ENCODE measurements at places on chromosomes 2 and 18.

DNA sequence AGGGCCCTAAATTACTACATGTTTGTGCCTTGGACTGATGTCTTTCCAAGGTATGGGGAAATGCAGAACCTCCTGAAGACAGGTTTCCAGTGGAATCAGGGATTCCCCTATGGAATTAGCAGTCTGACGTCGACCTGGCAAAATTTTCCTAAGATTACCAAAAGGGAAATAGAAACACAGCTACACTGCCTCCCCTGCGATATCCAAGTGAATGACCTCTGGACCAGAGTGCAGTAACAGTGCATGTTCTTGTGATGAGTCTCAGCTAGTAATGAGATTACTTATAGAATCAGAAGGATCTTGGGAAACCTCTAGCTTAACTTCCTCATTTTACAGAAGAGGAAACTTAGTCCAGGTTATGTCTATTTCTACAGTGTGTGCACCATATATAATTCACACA, 21.3 kb upstream of the CHST9 start:
- no peak for DNase-seq

- no peak for DNase-seq
Measured at GRCh38 chr18:23538870-23539269, 35.6 kb downstream of the RMC1 start.

GRCh38 chr18:26764586-26764985, 100.9 kb downstream of the AQP4 start:
- DNase-seq: no peak

GRCh38 chr2:196247976-196248280, 76.5 kb upstream of the STK17B start:
- DNase-seq: no peak

DNA sequence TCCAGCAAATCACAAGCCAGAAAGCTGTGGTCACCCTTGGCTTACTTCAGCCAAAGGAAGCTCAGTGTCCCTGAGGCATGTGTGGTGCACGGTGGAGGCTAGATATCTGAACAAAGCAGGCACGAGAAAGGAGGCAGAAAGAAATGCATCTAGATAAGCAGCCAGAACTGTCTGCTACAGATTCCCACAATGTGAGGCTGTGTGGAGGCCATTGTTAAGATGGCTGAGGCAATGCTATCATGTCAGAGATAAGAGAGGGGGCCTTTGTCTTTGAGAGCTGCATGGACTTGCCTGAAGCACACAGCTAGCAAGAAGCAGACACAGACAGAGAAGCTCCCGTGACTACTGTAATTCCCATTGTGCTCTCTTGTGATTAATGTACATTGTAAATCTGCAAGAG, 110.5 kb upstream of the LYPD6 start:
- DNase-seq: no peak

DNA sequence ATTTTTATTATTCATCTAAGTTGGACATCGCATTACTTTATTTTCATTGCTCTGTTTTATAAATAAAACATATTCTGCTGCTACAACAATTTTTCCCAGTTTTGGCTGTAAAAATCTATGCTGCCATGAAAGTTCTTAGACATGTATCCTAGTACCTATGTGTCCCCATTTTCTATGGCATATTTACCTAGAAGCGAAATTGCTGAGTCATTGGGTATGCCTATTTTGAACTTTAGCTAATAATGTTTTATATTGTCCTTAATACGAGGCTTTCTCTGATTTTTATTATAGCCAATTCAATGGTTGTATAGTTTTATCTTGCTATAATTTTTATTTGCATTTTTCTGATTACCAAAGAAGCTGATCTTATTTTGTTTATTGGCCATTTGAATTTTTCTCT, 110.5 kb upstream of the DPP10 start:
- no peak for DNase-seq

GRCh38 chr18:79400091-79400590, 4.4 kb downstream of the NFATC1 start:
- peak; percentile 59 for DNase-seq

- no peak for DNase-seq
Measured at GRCh38 chr2:71782323-71782722, 329.0 kb downstream of the DYSF start.

GRCh38 chr2:239750045-239750835, 274.9 kb downstream of the NDUFA10 start:
- DNase-seq: no peak

DNA sequence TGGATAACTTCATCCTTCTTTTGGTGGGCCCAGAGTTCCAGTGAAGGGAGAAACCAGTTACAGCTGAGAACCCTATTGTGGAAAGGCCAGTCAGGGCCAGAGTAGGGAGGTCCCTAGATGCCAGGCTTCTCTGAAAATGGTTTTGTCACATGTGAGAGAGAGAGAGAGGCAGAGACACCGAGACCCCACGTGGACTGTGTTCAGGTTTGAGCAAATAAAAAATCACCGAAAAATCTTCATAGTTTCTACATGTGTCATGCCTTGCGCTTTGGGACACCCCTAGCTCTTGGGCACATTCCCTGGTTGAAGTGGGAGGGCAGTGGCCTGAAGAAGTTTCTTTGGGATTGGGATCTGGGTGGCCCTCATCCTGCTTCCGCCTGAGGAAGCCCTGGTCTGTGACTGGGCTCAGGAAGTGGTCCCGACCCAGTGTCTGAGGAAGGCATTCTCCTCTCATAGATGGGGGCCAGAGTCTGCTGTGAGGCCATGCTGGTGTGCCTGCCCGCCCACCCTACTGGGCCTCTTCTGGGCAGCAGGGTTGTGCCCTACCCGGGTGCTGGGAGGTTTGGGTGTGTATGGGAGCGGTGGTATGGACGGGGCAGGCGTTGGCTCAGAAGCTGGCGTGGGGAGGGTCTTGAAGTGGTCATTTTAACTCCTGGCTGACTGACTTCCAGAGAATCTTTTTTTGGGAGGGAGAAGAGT, 16.1 kb downstream of the NCK2 start:
- no peak for DNase-seq

DNA sequence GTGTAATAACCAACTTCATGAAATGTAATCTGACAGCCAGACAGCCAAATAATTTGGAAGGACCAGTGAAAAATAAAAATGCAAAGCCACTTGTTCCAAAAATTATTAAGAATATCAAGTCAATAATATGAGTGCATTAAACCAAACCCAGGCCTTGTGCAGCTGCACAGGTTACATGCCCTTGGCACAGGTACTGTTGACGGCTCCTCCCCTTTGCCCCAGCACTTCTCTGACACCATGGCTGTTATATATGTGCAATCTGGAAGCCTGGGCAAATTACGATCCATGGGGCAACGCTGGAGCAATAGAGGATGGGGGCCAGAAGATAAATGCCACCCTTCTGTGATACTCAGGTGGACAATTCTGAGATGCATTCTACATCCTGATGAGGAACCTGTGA, 68.9 kb downstream of the METTL4 start:
- DNase-seq: no peak

- DNase-seq: no peak
Measured at GRCh38 chr18:78090584-78090983, 840.9 kb downstream of the GALR1 start.

GRCh38 chr2:48319863-48320262, 210.1 kb upstream of the STON1 start:
- DNase-seq: no peak

DNA sequence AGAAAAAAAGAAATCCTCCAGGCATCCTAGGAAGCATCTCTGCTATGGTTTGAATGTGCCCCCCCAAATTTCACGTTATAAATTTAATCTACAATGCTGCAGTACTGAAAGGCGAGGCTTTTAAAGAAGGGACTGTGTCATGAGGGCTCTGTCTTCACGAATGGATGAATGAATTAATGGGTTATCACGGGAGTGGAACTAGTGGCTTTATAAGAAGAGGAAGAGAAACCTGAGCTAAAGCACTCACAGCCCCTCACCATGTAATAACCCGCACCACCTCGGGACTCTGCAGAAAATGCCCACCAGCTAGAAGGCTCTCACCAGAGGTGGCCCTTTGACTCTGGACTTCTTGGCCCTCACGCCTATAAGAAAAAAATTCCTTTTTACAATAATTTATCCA, 27.6 kb downstream of the RNU4ATAC start:
- DNase-seq: no peak

DNA sequence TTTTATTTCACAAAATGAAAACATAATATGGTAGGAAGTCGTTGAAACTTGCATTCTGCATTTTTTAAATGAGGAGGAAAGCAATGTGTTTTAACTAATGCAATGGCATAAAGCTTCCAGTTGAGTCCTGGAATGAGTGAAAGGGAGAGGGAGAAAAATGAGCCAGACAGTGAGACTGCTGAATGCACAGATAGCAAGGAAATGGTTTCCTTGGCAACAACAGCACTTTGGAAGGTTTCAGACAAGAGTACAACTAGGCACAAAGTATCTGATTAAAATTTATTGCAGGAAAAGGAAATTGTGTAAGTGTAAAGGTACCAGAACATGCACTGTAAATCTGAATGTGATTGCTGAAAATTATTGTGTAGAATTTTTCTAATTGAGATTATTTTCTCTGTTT, 320.1 kb upstream of the KYNU start:
- DNase-seq: no peak

- DNase-seq: no peak
Measured at GRCh38 chr2:64952511-64953482, 36.4 kb upstream of the SLC1A4 start.

DNA sequence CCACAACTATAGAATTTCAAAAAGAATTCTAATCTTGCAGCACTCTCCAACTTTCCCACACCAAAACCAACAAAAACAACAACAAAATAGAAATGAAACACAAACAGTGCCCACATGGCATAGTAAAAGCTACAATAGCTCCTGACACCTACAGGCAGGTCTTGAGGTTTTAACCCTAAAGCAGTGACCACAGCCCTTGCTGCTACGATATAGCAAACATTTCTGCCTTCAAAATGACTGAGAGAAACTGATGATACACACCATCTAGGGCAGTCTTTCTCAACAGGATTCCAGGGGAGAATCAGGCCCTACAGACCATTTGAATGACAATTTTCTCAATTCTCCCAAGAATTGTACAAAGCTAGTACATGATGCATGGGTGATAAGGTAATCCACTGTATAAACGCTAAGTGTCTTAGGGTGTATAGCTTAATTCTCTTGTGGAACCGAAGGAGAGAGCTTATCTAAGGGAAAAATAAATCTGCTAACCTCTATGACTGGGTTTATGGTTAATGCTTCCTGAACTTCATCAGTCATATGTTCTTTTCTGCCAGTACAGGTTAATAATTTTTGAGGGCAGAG, 46.5 kb downstream of the TRAK2 start:
- DNase-seq: no peak

DNA sequence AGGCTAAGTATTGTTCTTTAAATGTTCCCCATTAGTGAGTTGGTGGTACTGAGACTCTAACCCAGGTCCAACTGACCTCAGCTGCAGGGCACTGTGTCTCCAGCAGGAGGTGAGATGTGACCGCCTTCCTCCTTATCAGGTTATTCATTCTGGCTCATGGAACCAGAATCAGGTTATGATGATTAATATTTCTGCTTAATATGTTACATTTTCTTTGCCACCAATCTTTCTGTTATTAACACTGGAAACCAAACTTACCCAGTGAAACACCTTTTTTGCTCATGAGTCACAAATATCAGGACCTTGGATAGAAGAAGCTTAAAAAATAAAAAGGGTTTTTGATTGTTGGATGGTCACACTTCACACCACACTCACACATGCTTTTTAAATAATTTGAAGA, 85.4 kb downstream of the DPP4 start:
- no peak for DNase-seq

DNA sequence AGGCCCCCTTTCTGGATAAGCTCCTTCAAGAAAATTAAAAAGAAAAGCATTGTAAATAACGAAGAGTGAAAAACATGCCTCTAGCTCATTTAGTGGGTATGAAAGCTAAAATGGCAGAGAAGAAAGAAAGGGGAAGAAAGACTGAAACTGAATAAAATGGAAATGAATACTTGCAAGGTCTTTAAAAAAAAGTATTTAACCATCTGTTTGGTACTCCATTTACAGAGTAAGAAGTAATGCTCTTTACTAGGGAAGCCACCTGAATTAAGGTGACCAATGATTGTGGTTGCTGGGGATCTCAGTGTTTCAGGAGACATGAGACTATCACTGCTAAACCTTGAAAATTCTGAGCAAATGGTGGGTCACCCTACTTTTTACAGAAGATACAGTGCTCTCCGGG, 17.7 kb upstream of the ARL5A start:
- DNase-seq: no peak

DNA sequence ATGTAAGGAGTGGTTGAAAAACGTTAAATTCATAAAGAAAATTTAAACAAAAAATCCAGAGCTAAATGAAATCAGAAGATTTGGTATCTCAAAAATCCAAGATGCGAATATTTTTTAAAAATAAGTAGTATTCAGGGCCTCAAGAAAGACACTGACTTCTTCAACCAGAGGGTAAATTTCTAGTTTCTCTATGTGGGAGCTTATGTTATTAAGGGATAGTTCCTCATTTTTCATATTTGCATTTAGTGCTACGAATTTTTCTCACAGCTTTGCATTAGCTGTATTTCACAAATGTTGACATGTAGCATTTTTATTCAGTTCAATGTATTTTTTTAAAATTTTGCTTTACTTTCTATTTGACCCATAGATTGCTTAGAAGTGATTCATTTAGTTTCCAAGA, 454.7 kb downstream of the CBLN2 start:
- DNase-seq: no peak

DNA sequence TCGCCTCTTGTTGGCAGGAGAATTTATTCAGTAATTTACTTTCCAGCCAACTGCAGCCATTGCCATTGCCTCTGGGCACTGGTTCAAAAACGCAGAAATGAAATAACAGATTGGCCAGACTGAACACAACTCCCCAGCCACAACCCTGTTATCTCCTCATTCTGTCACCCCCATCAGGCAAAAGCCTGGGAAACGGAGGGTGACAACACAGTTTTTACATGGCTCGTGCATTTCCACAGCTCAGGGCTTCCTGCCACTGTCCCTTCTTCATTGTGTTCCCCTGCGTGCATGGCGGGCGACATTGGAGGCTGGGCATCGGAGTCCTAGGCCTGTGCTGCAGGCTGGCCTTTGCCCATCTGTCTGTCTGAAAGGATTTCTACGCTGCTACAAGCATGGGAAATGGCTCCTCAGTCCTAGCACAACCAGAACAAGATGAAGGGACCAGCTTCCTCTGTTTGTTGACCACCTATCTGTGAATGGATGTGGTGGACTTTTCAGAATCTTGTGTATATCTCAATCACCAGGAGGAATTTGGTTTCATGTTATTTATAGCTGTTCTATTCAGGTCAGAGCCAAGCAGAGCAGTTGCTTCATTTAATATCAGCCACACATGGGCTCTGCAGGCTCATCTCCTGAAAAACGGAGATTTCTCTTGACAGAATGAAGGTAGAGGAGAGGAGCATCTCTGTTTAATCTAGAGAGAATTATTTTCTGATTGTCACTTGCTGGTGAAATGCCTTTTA, 107.0 kb downstream of the MGAT5 start:
- DNase-seq: no peak

All from stimulated activated CD8-positive, alpha-beta memory T cell treated with anti-CD3 and anti-CD28 coated beads, Interleukin-7, amount 100 ng/mL, for 4 hours (primary cell).